ENCODE measurements at places on chromosomes 4 and X.
A peak's percentile ranks its signal among the peaks of the same experiment; 100 is the strongest.

- DNase-seq, result no peak
Observed at GRCh38 chrX:9767375-9767774, 1.7 kb upstream of the GPR143 start.

DNA sequence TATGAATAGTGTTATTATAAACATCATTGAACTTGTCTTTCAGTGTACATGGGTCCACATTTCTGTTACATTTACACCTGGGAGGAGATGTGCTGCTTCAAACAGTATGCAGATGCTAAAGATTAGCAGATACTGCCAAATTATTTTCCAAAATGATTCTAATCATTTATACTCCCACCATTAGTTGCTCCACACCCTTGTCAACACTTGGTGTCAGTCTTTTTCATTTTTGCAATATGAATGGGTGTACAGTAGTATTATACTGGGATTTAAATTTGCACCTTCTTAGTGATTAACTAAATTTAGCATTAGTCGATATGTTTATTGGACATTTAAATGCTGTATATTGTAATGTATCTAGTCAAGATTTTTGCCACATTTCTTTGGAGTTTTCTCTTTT is 131.6 kb upstream of the GRID2 start:
- no peak for DNase-seq

DNA sequence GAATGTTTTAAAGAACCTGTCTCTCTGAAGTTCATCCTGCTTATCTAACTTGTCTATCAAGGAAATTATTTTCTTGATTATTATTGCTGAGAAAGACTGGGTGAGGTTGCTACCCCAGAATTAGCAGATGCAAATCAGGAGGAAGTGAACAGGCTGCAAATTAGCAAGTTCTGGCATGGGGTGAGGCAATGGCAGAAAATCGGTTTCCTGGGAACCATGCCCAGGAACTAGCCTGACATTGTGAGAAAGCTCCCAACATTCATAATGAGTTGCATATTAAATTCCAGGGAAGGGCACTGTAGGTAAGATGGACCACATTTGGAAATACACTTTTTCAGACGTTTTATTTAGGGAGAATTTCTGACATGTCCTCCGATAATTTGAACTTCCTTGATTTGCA is 11.6 kb downstream of the ARSF start:
- DNase-seq, result no peak

DNA sequence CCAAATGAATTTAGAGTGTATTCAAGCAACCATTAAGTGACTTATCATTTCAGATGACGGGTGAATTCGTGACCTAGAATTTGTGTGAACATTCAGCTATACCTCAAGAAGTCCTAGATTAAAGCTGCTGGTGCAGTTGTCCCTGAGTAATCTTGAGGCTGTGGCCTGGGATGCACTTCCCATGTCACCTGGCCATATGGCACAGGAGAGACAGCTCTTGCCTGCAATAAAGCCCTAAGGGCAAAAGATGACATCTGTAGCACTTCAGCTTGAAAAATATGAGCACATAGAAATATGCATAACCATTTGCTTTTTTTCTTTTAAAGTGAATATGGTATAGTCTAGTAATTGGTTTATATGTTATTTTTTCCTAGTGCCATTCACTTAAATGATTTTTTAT is 125.8 kb downstream of the FHDC1 start:
- no peak for DNase-seq

- no peak for DNase-seq
Observed at GRCh38 chrX:115174548-115174947, 14.7 kb upstream of the RBMXL3 start.

DNA sequence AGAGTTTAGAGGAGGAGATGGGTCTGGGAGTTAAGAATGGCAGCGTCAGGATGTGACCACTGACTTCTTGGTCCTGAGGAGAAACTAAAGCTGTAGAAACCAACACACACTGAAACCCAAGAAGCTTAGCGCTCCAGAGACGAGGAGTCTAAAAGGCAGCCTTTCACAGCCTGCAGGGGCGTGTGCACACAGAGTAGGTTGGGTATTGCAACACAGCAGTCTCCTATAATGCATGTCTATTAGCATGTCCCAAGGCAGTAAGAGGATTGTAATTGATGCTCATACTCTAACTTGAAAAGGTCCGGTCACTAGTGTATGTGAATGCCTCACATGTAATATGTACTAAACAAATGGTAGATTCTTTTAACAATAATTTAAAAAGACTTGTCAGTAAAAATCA is 57.4 kb downstream of the PTTG2 start:
- no peak for DNase-seq

DNA sequence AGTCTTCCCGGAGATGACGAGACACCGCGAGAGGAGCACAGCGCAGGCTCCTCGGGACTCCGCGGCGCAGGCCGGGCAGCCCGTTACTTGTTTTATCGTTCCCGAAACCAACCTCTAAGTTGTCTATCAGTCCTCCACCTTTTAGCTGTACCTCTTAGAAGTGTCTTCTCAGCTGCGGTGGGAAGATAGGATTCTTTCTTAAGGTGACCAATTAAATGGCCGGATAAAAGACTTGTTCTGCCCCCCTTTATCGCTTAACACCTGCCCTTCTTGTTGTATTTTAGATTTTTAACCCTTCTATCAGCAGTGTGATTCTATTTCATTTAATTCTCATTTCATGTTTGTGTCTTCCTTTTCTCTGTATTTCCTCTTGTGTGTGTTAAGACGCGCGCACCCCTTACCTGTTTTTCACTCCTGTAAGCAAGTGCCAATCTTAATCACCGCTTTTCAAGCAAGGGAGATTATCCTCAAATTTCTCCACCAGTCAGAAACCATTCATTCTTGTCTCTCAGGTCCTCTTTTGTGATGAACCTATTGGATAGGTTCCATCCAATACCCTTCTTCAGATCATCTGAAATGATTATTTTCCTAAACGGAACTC is at the start of gene SLC9B2:
Gene SLC9B2, minus strand, starts transcription at position 15 of the 601 bp plus-strand sequence. CDS start 9,211 bp downstream, outside the sequence.
- no peak for DNase-seq

GRCh38 chr4:90207887-90208454 is 80.8 kb downstream of the CCSER1 start:
- no peak for DNase-seq

GRCh38 chrX:155766321-155766720 is 114.8 kb upstream of the VAMP7 start:
- DNase-seq, result no peak

GRCh38 chr4:182832352-182833120 is 84.7 kb downstream of the DCTD start:
- no peak for DNase-seq

- DNase-seq, result peak; percentile 65
Observed at GRCh38 chr4:86895692-86896488, 3.7 kb upstream of the C4orf36 start.

DNA sequence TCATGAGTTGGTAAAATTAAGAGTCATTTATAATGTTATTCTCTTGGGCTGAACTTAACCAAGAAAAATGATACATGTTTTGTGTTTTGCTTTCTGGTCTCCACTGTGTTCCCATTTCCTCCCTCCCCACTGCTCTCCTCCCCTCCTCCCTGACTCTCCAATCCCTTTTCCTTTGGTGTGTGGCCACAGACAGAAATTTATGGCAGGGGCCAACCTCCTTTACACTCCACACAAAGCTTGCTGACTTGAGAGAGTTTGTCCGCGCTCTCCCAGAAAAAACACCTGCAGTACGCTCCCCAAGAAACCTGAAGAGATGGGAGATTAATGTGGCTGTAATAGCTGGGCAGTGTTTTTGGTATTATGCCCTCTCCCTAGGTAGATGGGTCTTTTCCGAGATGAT is 88.9 kb downstream of the ALPK1 start:
- no peak for DNase-seq

- DNase-seq, result no peak
Observed at GRCh38 chrX:67568769-67569168, 24.9 kb downstream of the AR start.

GRCh38 chr4:8463811-8464210 is 23.2 kb downstream of the TRMT44 start:
- DNase-seq, result no peak

DNA sequence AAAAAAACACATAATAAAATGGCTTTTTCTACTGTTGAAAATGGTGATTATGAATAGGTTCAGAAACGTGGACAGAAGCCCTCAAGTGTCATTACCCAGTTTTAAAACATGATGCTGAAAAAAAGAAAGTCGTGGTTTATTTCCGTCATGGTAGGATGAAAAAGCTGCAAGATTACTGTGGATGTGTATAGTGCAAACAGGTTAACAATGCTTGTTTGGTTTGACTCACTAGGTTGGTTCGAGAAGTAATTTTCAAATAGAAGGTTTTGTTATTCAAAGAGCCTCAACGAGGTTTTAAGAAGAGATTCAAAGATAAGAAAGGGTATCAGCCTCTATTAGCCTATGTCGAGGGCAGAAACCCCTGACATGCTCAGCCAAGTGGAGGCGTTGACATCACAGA is 2.5 kb upstream of the RXFP1 start:
- no peak for DNase-seq

DNA sequence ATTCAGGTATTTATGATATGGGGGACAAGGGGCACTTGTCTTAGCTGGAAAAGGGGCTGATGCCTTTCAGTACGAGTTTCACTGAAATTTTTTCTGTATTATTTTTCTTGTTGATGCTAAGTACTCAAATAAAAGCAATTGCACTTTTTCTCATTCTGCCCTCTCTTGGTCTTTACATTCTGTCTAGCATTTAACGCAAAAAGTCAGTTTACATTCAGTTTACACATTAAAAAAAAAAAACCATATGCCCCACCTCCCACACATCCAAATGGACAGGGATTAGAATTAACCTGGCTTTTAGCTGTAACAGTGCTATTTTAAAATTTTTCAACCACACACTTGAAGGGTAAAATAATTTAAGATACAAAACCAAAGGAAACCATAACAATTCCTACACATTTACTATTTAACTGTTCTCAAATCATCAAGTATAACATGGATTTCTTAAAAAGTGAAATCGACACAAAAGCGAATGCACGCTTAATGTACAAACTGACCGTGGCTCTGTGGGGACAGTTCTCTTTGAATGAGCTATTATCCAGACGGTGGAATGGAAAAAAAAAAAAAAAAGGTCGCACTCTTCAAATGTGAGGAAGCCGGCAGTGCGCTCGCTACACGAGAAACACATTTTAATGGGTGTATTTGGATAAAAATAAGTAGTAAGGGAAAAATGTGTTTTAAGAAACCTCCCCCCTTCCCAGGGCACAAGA is 1.4 kb downstream of the AMMECR1 start:
- DNase-seq, result peak; percentile 13

DNA sequence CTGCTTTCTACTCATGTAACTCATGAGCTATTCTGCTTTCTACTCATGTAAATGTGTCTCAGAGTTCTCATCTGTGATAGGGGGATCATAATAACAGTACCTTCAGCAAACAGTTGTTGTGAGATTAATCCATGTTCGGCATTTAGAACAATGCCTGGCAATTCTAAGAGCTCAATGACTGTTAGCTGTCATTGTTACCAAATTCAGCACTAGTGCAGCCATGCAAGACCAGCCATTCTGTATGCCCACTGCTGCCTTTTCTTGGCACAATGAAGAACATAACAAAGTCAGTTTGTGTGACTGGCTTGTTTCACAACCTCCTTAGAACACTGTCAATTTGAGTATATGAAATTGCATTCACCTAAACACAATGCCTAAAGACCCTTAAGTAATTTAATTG is 163.2 kb downstream of the ANK2 start:
- DNase-seq, result no peak

GRCh38 chr4:168846414-168846813 is 163.6 kb downstream of the CBR4 start:
- DNase-seq, result no peak

GRCh38 chrX:51395480-51395809 is 62.8 kb downstream of the NUDT10 start:
- no peak for DNase-seq

- no peak for DNase-seq
Observed at GRCh38 chr4:87330761-87331160, 8.1 kb upstream of the HSD17B13 start.

- no peak for DNase-seq
Observed at GRCh38 chrX:50475208-50475607, 4.6 kb upstream of the DGKK start.

GRCh38 chrX:151825925-151826485 is 86.7 kb upstream of the MAGEA4 start:
- DNase-seq, result no peak

DNA sequence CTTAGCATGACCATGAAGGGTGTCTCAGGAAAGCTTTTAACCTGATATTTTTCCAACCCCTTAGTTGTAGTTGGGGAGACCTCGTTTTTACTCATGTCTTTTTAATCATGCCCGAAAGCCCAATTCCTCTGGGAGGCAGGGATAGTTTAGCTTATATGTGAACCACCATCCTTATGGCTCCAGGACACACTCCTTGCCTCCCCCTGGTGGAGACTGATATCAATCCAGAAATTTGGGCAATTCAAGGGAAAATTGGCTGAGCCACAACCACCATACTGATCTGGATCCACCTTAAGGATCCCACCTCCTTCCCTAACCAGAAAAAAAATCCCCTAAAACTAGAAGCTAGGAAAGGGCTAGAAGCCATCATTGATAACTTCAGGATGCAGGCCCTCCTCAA is 13.4 kb upstream of the COL25A1 start:
- no peak for DNase-seq

DNA sequence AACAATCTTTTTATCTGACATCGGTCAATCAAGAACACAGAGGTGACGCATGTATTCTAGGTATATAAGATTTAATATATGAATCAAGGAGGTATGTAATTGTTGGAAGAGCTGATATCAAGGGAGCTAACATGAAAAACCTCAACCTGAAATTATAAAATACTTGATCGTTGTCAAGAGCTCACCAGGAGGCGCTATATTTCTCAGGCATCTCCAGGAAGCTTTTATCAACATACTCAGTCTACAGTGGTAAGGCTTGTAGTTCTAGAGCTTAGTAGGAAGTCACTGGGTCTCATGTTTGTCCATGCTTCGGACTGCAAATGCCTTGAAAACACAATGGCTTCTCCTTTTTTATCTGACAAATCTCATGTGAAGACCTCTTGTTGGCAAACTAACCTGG is 156.1 kb downstream of the GRXCR1 start:
- no peak for DNase-seq

- no peak for DNase-seq
Observed at GRCh38 chr4:119477412-119478053, 151.1 kb downstream of the PDE5A start.

DNA sequence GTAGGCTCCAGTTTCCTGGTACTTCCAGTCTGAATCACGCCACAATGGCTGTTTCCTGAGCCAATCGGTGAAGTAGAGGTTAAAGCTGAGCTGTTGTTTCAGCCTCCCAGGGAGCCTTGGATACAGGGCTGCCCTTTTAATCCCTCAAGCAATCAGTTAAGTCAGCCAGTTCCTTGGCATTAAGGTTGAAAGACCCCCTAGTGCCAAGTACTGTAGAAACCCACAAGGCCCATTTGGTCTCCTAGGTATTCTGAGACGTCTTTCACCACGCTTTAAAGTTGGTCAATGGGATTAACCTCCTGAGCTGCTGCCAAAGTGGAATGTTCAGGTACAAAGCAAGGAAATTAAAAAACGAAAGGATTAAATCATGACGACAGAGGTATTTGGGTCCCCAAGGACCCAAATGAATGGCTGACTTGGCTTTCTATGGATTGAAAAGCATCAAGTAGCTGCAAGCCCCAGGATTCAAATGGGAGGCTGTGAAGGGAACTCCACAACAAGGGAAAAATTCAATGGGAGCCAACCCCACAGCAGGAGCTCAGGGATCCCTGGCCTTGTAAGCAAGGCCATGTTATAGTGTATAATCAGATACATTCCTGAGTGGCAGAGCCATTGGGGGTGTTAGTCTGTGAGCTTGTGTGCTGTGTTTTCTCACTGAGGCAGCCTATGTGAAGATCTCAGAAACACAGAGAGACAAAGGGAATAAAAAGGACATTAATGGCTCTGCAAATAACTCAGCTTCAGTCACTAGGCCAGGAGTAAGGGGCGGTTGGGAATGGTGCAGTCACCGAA is 86.0 kb downstream of the ATG4A start:
- no peak for DNase-seq

GRCh38 chr4:163492951-163493504 is 1.5 kb upstream of the TMA16 start:
- DNase-seq, result peak; percentile 11

Data from suppressor macrophage (primary cell).